Natural killer cell (primary cell): ENCODE measurements at places on chromosomes 2 and 18. TPM values are rescaled to one million over a fixed set of nuclear protein-coding genes. Genes with fewer than 3 reads are reported as not detected.
A peak's percentile ranks its signal among the peaks of the same experiment; 100 is the strongest.

- H3K36me3 ChIP-seq, result peaks cover 5% of the 10 kb centered on the region
- no peaks in the 10 kb centered on the region for H3K27me3 ChIP-seq
- no peaks in the 10 kb centered on the region for H3K4me1 ChIP-seq
- no peak overlapping the region for H3K27ac ChIP-seq
- DNase-seq, result no peak
- no peak overlapping the region for H3K4me3 ChIP-seq
Measured at GRCh38 chr2:43265001-43265400, 38.6 kb upstream of the ZFP36L2 start.

DNA sequence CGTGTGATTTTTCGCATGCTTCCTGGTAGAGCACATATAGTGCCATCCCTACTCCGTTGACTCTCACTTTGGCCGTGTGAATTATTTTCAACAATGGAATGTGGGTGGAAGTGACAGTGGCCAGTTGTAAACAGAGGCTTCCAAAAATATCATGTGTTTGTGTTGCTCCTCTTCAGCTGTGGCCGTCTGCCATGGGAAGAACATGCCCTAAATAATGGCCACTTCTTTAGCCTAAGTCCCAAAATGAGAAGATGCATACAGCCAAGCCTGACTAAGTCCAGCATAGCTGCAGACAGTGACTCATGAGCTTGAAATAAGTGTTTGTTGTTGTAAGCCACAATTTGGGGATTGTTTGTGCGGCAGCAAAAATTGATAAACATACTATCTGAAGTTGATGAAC lies 8.9 kb upstream of the GALNT1 start:
- peaks cover 3% of the 10 kb centered on the region for H3K4me1 ChIP-seq
- H3K27ac ChIP-seq, result no peak overlapping the region

GRCh38 chr2:113910110-113910717 lies 20.3 kb downstream of the ACTR3 start:
- H3K4me3 ChIP-seq, result no peak overlapping the region
- H3K36me3 ChIP-seq, result peaks cover 10% of the 10 kb centered on the region
- peak; percentile 49 for DNase-seq

DNA sequence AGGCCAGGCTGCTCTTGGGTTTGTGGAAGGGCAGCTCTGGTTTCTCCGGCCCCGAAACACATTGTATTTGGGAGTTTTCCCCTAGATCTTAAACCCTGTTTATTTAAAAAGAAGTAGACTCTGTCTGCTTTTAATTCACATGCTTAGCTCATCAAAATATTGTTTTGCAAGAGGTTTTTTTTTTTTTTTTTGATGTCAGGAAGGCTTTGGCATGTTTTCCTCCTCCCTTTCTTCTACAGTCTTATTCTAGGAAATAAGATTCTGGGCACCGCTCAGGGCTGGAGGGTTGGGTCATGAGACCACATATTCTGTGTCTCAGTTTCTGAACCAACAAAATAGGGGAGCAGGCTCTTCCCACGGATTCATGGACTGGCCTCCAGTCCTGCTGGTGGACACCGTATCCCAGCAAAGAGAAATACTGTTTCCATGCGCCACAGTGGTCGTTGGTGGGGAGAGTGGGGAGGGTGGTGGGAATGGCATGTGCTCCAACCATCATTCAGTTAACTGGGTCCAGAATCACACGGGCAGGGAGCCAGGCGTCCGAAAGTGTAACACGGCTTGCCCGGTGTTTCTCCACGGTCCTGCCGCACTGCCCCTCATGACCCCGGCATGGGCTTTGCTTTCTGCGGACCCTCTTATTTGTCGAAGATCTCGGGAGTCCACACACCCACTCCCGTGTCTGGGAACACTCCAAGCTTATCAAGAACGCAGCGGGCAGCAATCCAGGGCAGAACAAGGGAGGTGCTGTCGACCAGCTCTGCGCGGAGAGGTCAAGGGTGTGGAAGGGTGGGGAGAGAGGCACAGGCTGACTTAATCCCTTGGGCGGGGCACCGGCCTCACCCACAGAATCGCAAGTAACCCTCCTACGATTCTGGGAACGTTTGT lies 176.7 kb downstream of the GLI2 start:
- DNase-seq, result no peak
- H3K36me3 ChIP-seq, result no peaks in the 10 kb centered on the region
- H3K4me1 ChIP-seq, result no peaks in the 10 kb centered on the region
- no peak overlapping the region for H3K4me3 ChIP-seq
- no peak overlapping the region for H3K27ac ChIP-seq

- H3K36me3 ChIP-seq, result no peaks in the 10 kb centered on the region
- H3K27ac ChIP-seq, result no peak overlapping the region
- H3K4me1 ChIP-seq, result peaks cover 60% of the 10 kb centered on the region
- no peaks in the 10 kb centered on the region for H3K27me3 ChIP-seq
Measured at GRCh38 chr2:62215306-62216064, 19.6 kb downstream of the B3GNT2 start.

GRCh38 chr2:54370405-54371104 lies 85.6 kb upstream of the SPTBN1 start:
- no peaks in the 10 kb centered on the region for H3K36me3 ChIP-seq
- no peaks in the 10 kb centered on the region for H3K27me3 ChIP-seq
- no peak overlapping the region for H3K27ac ChIP-seq
- no peak for DNase-seq
- no peak overlapping the region for H3K4me3 ChIP-seq

SCYGR2 gene
- total RNA-seq, result not detected

SERPINB13 gene
- total RNA-seq, result not detected

TEX51 gene
- total RNA-seq, result not detected
